Stimulated activated CD8-positive, alpha-beta memory T cell treated with anti-CD3 and anti-CD28 coated beads, Interleukin-4, amount 100 ng/mL, for 4 hours (primary cell): ENCODE measurements at places on chromosomes 6 and 20.

- no peak for DNase-seq
Measured at GRCh38 chr20:52426856-52427255, 235.3 kb upstream of the ZFP64 start.

GRCh38 chr20:52749938-52750337 lies 222.2 kb upstream of the TSHZ2 start:
- DNase-seq = no peak

GRCh38 chr20:37976887-37977286 lies 56.4 kb downstream of the TTI1 start:
- no peak for DNase-seq

- DNase-seq = no peak
Measured at GRCh38 chr6:72466971-72467566, 154.8 kb upstream of the KCNQ5 start.

DNA sequence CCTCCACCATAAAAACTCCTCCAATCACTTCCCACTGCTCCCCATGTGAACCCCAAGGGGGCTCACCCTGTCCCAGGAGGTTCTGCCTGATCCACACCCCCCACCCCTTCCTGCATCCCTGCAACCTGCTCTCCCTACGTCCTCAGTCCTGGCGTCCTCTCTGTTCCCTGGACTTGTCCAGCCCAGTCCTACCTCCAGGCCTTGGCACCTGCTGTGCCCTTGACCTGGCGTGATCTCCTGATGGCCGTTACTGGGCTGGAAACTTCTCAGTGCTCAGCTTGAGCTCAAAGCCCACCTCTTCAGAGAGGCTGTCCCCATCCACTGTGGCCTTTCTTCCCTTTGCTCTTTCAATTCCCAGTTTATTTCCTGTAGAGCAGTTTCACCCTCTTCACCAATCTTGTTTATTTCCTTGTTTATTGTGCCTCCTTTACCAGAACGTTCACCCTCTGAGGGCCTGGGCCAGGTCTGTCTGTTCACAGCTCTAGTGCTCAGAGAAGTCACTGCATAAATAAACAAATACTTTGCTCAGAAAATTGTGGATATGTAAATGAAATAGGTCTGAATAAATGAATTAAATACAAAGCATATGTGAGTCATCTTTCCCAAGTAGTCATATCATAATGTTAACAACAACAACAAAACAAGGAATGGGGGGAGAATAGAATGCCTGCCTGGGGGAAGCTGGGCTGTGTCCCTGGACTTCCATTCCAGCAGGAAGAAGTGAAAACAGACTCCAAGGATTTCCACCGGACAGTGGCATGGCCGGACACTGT lies 175.7 kb upstream of the SULF2 start:
- no peak for DNase-seq

DNA sequence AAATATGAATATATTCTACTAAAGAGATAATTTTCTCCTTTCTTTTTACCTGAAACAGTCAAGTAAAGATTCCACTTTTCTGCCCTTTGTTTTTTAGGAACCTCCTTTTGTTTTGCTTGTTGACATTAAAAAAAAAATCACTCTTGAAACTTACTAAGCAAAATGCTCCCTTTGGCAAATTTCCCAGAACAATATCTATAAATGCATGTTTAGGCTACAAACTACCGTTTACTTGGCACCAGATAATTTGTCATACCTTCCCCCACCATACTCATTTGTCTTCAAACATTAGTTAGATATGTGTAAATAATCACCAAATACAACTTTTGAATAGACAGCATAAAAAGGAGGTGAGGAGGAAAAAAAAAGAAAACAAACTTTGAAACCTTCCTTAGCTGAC lies 604.7 kb downstream of the RFPL4B start:
- no peak for DNase-seq

DNA sequence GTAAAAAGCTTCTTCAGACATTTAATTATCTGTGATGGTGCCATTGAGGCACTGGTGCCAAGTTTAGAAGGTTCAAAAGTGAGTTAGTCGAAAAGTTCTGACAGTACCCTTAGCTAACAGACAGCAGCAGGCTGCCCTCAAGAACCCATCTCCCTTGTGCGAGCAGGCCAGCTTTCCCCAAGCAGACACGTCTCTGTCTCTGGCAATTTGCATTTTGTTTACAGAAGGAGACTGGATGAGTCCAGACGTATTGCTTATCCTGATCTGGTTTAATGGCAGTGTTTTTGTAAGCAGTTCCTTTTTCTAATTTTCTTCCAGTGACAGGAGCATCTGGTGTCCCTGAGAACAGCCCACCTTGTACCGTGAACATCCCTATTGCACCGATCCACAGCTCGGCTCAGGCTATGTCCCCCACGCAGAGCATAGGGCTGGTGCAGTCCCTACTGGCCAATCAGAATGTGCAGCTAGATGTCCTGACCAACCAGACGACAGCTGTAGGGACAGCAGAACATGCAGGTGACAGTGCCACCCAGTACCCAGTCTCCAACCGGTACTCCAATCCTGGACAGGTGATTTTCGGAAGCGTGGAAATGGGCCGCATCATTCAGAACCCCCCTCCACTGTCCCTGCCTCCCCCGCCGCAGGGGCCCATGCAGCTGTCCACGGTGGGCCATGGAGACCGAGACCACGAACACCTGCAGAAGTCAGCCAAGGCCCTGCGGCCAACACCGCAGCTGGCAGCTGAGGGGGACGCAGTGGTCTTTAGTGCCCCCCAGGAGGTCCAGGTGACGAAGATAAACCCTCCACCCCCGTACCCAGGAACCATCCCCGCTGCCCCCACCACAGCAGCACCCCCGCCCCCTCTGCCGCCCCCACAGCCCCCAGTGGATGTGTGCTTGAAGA lies 58.3 kb upstream of the TMEM181 start:
- no peak for DNase-seq

DNA sequence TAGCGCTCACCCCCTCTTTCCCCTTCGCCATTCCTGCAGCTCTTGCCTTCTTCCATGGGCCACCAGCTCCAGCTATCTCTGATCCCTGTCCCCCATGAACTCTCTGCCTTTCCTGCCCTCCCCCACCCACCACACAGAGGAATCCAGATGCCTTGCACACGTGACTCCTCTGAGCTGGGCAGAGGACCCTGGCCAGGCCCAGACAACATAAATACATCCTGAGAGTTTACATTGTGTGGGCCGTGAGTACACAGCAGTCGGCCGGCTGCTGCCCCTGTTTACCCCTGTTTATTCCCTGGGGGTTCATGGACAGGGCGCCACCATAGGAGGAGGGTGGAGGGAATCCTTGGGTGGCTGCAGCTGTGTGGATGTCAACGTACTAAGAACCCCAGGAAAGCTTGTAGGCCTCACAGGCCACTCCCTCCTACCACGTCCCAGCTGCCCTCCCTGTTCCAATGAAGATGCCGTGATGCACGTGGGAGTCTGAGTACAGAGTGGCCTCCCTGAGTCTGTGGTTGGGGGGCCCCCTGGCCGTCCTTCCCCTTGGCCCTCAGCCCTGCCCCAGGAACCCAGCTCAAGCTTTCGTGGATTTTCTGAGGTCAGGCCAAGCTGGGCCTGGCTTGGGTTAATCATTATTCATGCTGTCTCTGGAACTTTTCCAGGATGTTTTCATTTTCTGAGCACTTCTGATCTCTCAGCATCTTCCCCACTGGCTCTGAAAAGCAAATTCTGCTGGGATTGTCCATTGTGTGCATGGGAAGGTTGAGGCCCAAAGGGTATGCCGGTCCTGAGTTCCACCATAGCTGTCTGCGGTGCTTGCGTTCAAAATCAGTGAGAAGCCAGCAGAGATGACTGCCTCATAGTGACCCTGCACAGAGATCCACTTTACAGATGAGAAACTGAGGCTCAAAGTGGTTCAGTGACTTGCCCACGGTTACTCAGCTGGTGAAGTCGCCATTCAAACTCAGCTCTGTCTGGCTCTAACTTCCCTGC lies 136.3 kb downstream of the MRPL14 start:
- no peak for DNase-seq

GRCh38 chr6:63819831-63820230 lies 184.2 kb downstream of the PHF3 start:
- no peak for DNase-seq

- DNase-seq = no peak
Measured at GRCh38 chr6:50925548-50925947, 106.9 kb downstream of the TFAP2B start.

DNA sequence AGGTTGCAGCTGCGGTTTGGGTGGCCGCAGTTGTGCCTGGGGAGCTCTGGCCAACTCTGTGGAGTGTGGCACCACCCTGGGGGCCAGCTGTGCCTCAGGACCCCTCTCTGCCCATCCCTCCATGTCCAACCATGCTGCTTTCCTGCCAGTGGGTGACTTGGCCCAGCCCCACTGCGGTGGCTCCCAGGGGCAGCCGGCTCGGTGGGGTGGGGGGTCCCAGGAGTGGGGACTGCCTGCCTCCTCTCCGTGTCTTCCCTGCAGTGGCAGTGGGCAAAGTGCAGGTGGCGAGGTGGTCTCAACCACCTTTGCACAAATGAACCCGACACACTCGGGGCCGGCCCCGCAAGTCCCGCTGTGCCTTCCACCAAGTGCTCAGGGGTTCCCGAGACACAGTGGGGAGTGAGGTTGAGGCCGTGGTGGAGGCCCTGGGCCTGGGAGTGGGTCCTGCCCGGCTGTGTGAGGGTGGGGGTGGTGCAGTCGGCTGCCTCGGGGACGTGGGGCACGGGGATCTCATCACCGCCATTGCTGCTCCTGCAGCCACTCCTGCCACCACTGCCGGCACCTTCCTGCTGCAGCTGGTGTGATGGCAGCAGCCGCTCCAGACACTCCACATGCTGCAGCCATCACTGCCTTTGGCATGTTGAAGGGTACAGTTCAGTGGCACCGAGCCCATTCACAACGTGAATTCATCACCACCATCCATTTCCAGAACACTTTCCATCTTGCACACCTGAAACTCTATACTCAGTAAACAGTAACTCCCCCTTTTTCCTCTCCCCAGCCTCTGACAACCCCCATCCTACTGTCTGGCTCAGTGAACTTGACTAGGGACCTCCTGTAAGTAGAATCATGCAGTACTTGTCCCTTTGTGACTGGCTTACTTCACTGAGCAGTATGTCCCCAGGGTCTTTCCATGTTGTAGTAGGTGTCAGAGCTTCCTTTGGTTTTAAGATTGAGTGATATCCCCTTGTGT lies 10.7 kb upstream of the SLCO4A1 start:
- DNase-seq = no peak

DNA sequence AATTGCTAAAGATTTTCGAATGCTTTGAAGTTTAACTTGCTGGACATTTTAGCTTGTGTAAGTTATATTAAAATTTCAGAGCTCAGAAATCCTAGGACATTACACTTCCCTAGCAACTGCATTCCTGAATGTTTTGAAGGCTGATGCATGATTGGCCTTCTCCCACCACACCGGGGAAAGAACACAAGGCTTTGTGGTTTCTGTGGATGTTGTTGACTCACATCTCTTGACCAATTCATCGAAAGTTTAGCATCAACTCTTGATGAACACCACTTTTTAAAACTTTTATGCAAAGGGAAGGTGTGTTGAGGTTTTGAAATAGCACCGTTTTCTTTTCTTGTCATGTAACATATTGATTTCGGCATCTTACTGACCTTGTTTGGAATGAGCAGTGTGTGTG lies 81.1 kb downstream of the RIMS1 start:
- DNase-seq = no peak

DNA sequence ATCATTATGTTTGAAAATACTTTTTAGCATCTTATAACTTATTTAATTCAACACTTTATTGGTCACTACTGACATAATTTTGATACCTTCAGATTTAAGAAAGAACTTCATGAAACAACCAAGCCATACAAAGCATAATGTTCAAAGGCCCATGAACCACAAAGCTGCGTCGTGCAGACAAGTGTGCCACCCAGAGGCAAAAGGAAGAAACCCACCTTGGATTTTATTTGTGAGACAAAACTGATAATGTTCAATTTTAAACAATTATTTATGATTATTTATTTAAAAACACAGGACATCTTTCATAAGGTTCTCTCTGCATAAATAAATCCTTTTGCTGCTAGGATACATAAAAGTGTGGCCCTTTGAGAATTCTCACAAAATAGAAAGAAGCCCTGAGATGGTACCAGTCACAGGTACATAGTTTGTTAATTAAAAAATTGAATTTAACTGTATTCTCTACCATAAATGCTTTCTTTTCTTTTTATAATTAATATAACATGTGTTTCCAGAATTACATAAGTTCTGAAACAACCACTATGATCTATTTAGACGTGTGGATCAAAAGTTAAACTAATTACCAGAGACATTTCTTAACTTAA lies 143.7 kb downstream of the RALGAPA2 start:
- DNase-seq = no peak

DNA sequence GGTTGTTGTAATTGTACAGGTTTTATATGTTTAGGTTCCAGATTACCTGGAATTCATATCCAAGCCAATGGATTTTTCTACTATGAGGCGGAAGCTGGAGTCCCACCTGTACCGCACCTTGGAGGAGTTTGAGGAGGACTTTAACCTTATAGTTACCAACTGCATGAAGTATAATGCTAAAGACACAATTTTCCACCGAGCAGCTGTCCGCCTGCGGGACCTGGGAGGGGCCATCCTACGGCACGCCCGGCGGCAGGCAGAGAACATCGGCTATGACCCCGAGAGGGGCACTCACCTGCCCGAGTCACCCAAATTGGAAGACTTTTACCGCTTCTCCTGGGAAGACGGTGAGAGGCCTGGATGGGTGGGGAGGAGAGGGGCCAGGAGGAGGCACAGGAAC lies 13.6 kb downstream of the BRPF3 start:
- DNase-seq = no peak

DNA sequence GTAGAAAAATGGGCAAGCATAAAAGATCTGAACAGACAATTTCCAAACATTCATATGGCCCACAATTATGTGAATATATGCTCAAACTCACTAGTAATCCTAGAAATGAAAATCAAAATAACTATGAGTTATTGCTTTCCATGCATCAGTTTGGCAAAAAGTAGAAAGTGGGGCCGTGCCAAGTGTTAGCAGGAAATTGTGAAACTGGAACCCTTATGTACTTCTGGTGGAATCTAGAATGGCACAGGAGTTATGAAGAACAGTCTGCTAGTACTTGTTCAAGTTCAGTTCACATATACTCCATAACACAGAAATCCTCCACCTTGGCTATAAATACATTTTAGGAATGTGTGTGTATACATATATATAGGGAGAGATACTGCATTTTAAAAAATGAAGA lies 89.8 kb downstream of the EYA2 start:
- no peak for DNase-seq

DNA sequence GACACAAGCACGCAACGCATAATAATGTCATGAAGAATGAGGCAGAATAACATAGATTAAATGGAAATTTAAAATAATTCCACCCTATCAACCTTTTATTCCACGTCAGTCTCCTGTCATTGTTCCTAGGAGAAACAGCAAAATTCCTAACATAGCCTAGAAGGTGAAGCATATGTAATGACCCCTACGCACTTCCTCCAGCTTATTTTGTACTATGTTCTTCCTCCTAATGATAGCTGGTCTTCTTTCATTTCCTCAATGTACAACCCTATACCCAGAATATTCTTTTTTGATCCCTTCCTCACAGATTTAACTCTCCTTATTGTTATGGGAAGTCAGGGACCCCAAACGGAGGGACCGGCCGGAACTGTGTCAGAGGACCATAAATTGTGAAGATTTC lies 122.0 kb upstream of the CARMIL1 start:
- DNase-seq = no peak
